Hematopoietic multipotent progenitor cell (in vitro differentiated cells): ENCODE measurements at places on chromosomes 4 and X.
A peak's percentile ranks its signal among the peaks of the same experiment; 100 is the strongest.

DNA sequence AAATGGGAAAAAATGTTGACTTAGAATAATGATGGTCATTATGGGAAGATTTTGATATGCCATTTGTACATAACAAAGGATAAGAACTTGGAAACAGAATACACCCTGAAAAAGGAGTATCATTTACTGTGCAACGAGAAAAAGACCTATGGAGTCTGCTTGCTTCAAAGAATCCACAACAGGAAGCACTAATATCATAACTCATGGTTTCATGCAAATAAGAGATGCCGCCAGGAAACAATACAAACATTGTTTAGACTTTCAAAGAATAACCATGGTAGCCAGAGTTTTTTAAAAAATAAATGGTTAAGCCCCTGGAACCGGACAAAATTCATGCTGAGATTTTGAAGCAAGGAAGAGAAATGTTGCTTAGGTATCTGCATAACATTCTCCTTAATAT lies 139.9 kb upstream of the ETNPPL start:
- DNase-seq: no peak

- DNase-seq: no peak
These were observed 44.9 kb downstream of the AFAP1 start for GRCh38 chr4:7894677-7895181.

DNA sequence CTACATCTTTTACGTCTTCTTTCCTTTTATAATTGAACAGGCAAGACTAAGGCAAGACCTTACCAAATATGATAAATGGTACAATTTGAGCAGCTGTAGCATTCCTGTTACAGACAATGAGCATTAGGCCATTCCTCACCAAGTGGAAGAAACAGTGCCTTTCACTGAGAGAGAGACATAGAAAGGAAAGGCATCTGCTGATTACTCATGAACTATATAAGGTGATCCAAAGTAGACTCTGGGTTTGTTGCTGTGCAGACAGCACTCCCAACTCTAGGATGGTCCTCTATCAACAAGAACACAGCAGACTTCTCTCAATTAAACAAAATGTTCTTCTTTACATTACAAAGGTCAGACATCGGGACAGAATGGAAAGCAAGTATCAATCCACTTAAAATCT lies 91.9 kb downstream of the FAM13A start:
- DNase-seq: no peak

DNA sequence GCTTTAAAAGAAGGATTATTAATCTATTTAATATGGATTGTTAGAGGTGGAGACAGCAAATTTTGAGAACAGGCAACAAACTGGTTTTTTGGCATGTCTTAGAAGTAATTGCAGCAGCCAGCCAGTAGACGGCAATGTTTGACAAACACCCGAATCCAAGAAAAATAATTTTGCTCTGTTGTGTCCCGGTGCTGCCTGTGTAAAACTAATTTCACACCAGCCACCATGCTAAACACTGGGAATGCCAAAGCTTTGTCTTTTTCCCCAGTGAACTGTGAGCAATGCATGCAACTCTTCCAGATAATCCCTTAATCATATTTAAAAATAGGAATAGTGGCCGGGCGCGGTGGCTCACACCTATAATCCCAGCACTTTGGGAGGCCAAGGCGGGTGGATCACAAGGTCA lies 25.9 kb downstream of the SMIM31 start:
- peak; percentile 44 for DNase-seq

- no peak for DNase-seq
These were observed 67.5 kb downstream of the TBL1X start for GRCh38 chrX:9532349-9532748.

DNA sequence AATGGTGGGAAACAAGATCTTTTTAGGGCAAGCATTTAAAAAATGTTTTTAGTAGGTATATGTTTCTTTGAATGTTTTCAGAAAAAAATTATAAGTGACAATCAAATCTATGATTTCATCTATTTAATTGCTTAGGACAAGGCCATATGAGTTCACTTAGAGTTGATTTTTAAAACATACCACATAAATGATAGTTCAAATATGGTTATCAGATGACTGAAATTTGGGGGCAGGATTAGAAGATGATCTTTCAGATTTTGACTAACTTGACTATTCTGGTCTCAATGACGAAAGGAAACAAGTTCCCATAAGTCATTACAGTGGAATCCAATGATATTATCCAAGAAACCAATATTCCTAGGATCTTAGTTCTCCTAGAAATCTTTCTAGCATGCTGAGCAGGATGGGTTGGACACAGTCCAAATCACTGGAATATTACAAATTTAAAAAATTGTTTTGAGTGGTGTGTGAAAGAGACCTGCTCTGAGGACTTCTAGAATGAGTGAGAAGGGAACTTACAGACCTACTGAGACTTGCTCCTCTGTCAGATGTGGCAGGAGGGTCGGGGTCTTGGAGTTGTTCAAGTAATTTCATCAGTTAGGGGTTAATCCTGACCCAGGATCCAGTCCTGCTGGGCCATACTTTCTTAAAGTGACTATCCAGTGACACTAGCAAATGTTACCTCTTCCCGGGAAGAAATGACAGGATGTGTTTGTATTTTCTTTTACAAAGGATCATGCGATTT lies 20.0 kb downstream of the RHOH start:
- no peak for DNase-seq
